ELR (cell line): ENCODE measurements at places on chromosomes 6 and 20.

- DNase-seq: peak; percentile 74
Observed at GRCh38 chr6:1296542-1296941, 15.4 kb upstream of the FOXQ1 start.

DNA sequence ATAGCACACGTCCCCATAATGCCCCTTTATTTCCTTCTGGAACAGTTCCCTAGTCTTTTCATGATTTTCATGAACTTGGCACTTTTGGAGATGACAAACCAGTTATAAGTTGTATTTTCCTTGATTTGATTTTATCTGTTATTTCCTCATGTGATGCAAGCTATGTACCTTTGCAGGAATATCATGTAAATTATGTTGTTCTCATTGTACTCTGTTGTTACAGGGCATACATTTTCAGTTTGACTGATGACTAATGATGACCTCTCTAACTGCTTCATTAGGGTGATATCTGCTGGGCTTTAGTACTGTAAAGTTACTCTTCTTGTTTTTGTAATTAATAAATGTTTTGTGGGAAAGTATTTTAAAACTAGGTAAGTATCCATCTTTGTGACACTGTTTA, 147.3 kb downstream of the ZFAND3 start:
- peak; percentile 38 for DNase-seq

- peak; percentile 18 for DNase-seq
Observed at GRCh38 chr6:43355862-43356590, 13.4 kb downstream of the ZNF318 start.

GRCh38 chr6:41100871-41101287, 28.1 kb downstream of the NFYA start:
- DNase-seq: no peak

GRCh38 chr6:102126488-102126887, 733.0 kb downstream of the GRIK2 start:
- DNase-seq: no peak

DNA sequence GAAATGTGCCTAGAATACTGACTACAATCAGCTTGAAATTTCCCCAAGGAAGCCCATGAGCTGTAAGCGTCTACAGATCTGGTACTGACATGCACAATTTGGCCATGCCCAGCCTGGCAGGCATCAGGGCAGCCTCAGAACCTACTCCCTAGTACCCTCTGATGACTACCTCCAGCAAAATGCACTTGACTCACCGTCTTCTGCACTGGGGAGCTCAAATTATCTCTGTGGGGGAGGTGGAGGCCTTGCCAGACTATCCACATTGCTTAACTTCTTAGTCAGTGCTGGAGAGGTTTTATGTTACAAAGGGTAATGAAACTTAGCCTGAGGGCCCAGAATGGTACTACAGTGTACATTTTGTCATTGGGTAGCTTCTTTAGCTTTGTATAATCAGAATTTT, 126.0 kb upstream of the ADGRF1 start:
- peak; percentile 98 for DNase-seq

DNA sequence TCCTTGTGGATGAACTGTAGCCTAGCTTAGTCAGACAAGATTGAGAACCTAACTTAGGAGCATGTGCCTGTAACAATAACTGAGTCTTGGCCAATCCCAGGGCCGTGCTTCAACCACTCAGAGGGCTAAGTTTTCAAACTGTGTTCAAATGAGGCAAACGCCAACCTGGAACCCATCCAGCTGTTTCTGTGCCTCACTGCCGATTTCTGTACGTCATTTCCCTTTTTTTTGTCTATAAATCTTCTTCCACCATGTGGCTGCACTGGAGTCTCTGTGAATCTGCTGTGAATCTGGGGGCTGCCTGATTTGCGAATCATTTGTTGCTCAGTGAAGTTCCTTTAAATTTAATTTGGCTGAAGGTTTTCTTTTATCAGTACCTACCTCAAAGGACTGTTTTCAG, 115.0 kb upstream of the CHD6 start:
- DNase-seq: no peak

DNA sequence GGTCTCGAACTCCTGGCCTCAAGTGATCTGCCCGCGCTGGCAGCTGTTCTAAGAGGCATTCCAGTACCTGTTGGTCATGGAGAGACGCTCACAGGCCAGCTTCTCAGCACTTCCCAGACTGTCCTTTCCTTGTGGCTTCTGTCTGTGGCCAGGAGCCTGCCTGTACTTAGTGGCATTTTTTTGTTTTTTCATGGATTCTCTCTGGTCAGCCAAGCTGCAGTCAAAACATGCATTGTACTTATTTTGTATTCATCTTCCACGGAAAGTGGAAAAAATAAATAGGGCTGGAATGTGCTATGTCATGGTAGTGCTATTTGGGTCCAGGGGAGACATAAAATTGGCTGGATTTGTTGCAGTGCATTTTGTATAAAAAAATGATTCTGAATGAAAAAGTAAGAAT, 29.1 kb downstream of the ZDHHC14 start:
- no peak for DNase-seq

DNA sequence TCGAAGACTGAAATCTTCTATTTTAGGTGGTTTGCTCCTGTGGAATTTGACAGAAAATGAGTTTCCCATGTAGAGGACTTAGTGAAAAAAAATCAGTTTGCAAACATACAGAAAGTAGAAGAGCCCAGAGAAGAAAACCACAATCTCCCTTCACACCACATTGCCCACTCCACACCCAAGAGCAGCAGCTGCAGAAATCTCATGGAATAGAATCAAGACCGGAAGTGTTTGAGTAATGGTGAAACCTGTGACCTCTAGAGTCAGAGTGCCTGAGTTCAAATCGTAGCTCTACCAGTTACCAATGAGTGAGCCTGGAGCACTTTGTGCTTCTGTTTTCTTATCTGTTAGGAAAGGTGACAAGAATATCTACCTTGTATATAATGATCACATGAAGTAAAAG, 4.6 kb downstream of the SIRPG start:
- no peak for DNase-seq

GRCh38 chr6:111871725-111872400, 1.4 kb downstream of the FYN start:
- peak; percentile 60 for DNase-seq

DNA sequence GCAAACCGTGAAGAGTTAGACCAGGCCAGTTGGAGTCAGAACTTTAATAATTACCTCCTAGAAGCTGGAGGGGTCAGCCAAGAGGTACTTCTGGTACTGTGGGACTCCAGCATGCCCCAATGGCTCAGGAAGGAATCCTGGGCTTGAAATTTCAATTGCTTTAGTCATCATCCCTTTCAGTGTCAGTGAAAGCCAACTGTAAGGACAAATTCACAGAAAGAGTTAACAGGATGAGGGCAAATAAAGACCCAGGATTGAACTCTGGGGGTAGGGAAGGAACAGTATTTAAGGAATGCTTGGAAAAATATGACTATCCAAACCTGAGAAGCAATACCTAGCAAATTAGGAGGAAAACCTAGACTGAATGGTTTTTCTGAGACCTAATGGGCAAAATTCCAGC, 735.1 kb upstream of the MARCKS start:
- peak; percentile 97 for DNase-seq

DNA sequence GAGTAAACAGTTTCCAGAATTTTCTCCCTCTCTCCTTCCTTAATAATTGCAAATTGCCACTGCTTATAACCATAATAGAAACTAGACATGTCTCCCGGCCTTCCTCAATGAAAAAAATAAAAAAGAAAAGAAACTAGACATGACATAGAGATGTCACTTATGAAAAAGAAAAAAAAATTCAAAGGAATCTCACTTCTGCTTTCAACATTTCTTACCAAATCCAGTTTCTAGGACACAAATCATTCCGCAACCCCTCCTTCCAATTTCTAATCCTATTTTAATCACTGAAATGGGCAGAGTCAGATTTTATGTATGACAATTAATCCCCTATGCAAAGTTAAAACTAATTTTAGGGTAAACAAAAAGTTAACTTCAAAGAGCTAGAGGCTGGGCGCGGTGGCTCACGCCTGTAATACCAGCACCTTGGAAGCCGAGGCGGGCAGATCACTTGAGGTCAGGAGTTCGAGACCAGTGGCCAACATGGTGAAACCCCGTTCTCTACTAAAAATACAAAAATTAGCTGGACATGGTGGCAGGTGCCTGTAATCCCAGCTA, 40.1 kb upstream of the EEF1A1 start:
- no peak for DNase-seq

GRCh38 chr6:170261643-170262488, 29.0 kb downstream of the DLL1 start:
- no peak for DNase-seq

DNA sequence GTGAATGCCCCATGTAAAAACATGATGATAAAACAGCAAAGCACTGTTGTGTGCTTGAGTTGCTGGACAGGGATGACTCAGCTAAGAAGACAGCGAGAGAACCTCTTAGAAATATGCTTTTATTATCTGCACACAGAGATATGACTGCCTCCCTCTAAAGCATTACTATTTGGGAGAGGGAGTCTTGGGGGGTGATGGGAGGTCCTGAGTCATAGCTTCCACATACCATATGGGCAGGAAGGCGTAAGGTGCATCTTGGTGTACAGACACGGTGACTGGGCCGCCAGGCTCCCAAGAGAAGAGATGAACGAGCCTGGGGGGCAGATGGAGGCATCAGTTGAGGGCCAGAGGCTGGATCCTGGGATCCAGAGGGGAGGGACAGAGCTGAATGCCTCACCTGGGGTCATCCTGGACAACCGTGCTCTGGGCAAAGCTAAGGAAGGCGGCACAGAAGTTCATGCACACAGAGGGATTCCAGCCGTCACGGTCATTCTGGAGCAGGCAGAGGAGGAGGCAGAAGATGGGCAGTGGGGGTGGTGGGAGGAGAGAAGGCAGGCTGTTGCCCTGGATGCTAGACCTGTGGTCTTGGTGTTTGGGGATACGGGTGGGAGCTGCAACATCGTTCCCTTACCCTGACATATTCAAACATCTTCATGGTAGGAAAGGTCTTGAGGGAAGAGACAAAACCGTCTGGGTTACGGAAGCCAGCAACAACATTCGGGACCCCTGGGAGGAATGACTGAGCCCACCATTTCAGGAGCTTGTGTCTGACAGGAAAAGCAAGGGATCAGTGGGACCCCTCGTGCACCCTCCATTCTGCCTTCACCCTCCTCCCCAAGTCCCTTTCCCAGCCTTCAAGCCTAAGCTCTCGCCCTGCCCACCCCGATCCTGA, 2.0 kb downstream of the DXO start:
- peak; percentile 47 for DNase-seq

DNA sequence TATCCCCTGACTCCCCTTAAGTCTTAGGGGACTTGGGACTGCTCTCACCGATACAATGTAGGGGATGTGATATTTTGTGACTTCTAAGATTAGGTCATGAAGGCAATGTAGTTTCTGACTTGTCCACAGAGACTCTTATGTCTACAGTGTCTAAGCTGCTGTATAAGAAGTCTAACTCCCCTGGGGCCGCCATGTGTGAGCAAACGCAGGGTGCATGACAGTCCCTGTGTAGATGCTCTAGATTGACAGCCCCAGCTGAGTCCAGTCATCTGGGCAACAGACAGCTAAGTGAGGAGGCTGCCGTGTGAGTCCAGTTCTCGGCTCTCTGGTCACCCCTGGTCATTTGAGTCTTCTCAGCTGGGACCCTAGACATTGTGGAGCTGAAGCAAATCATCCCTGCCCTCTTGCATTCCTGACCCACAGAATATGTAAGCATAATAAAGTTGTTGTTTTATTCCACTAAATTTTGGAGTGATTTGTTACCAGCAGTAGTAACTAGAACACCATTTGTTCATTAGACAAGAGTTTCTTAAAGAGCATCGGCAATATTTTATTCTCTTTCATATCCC, 743.3 kb upstream of the CHD6 start:
- no peak for DNase-seq

DNA sequence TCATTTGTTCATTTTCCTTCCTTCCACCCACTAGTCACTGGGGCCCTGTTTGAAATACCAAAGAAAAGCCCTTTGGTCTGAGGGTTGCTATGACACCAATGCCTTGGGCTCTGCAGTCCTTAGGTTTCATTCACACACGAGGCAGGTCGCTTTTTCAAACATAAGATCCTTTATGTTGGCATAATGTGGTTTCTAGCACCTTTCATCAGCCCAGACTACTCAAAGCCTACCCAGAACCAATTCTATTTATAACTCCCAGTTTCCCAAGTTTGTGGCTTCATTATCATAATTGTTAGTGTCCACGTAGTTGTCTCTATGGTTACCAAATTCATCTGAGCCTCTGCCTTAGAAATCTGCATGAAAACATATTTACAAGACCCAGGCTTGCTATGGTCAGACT, 6.6 kb upstream of the TP53RK start:
- no peak for DNase-seq

GRCh38 chr6:167104388-167104787, 18.5 kb upstream of the CCR6 start:
- no peak for DNase-seq

- peak; percentile 90 for DNase-seq
Observed at GRCh38 chr6:155314773-155315515, 660 bp upstream of the TFB1M start.

DNA sequence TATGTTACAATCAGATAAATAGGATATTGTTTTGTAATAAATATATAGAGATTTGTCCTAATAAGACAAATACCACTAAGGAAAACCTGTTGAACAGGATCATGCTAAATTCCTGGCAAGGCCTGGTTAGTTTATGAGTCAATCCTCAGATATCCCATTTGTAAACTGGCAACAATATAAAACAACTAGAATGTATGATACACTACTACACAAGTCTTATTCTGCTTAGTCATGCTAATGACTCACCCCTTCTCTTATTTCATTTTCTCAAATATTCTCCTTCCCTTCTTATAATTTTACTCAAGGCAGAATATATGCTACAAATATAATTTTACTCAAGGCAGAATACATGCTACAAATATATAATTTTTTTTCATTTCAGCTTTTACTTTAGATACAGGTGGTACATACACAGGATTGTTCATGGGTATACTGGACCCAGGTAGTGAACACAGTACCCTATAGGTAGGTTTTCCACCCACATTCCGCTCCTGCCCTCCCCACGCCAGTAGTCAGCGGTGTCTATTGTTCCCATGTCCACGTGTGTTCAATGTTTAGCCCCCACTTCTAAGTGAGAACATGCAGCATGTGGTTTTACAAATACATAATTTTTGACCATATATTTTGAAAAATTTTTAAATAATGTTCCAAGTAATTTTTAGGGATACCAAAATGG, 6.3 kb downstream of the OSER1 start:
- peak; percentile 98 for DNase-seq

DNA sequence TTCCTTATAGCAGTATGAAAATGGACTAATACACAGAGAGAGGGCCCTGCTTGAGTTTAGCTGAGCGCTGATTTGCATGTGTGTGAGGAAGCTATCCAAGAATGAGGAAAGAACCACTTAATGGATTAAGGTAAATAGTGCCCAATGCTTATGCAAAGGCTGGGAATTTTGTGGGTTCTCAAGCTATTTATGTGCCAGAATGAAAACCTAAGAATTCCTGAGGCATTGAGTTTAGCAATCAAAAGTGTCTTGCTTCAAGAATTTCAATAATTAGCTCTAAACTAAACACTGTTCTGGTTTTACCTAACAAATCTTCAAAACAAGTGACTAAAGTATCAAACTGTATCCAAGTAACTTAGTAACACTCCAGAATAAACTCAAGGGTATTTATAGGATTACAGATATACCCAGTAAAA, 7.0 kb upstream of the OR14J1 start:
- peak; percentile 3 for DNase-seq
